Stimulated activated CD4-positive, alpha-beta T cell treated with anti-CD3 and anti-CD28 coated beads, Interleukin-15, amount 100 ng/mL, for 48 hours (primary cell): ENCODE measurements at places on chromosomes 6 and 20.

DNA sequence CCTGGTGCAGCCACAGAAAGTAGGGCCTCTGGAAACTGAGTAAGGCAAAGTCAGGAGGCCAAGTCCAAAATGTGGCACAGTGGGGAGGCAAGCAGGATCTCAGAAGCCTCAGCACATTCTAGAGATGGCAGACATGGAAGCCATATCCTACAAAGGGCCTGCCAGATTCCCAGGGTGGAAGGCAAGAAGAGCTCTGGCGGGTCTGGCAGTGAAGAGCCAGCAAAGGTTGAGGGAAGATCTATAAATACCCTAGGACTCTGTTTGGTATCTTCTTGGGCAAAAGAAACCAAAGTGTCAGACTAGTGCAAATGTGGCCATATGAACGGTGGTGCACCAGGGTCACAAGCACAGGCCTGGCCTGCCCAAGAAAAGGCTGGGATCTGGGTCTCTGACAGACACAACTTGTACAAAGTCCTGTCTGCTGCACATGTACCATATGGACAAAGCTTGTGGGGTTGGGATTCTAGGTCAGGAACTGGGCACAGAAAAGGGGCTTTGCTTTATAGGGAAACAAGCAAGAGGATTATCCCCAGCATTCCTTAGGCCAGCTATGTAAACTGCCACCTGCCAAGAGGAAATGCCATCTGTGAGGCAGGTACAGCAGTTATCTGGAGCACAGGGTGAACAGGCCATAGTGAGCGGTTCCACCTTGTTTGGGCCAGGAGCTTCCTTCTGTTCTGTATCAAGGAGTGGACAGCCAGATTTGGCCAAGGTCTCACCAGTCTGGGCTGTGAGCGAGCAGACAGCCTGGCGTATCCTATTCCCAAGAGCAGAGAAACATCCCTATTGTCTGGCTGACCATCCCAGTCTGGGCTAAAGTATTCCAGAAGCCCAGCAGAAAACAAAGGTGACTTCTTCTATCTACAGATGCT lies 36.3 kb upstream of the SLC4A11 start:
- DNase-seq: no peak

GRCh38 chr6:90885611-90886056 lies 298.8 kb upstream of the MAP3K7 start:
- no peak for DNase-seq

- DNase-seq: no peak
These were observed 42.8 kb upstream of the FAM135A start for GRCh38 chr6:70370496-70370895.

GRCh38 chr20:380763-381580 lies 412 bp downstream of the TRIB3 start:
- peak; percentile 66 for DNase-seq

- peak; percentile 27 for DNase-seq
These were observed 675 bp upstream of the TRERF1 start for GRCh38 chr6:42452171-42453030.

DNA sequence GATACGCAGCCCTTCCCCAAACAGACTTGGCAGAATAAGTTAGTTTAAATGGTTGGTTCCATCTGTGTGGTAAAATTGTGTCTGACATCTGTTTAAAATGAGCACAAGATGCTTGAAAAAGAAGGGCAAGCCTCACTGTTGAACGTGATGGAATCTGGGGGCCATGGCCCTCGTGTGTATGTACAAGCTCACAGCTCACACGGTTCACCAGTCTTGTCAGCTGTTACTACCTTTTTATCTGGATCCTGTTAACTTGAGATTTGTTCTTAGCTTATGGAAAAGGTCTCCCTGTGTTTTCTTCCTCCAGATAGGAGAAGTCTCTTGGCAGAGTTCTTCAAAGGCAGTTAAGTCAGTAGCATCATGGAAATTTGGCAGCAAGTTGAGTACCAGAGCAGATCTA lies 270.6 kb downstream of the KHDC1L start:
- DNase-seq: no peak
